ENCODE measurements at places on chromosomes 1 and 21.

- no peak for DNase-seq
These were observed 121.7 kb downstream of the ATF6 start for GRCh38 chr1:161887730-161888287.

DNA sequence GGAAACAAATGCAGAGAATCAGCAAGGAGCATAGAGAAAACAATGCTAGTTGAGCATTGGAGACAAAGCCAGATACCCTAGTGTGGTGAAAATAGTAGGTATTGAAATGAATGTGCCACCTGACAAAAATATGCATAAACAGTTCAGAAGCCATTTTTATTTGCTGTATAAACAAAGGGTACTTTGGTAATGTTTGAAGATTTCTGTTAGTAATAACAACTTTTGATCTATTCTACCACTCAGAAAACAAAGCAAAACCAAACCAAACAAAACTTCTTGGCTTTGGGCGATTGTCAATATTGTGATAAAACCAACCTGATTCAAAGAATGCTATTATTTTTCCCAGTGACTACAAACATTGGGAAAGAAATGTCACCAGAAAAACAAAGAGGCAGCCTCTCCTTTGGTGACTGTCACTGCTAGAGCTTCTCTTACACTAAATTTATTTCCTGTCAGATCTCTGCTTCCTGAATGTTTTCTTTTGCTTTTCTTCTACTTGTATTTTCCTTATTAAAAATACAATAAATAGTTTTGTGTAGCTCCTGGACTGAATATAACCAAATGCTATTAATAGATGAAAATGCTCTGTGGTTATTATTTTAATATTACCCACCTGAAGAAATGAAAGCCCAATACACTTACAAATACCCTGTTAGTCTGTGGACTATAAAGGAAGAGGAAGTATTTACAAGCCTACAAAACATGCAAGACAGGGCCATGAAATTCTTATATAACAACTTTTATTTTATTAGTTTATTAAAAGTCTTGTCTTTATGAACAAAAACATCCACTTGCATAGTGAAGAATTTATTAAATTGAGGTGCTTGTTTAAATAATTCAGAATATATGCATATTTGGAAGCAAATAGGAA, 5.7 kb downstream of the ATP6V1G3 start:
- no peak for DNase-seq

GRCh38 chr21:18174370-18174769, 70.3 kb upstream of the CHODL start:
- no peak for DNase-seq

DNA sequence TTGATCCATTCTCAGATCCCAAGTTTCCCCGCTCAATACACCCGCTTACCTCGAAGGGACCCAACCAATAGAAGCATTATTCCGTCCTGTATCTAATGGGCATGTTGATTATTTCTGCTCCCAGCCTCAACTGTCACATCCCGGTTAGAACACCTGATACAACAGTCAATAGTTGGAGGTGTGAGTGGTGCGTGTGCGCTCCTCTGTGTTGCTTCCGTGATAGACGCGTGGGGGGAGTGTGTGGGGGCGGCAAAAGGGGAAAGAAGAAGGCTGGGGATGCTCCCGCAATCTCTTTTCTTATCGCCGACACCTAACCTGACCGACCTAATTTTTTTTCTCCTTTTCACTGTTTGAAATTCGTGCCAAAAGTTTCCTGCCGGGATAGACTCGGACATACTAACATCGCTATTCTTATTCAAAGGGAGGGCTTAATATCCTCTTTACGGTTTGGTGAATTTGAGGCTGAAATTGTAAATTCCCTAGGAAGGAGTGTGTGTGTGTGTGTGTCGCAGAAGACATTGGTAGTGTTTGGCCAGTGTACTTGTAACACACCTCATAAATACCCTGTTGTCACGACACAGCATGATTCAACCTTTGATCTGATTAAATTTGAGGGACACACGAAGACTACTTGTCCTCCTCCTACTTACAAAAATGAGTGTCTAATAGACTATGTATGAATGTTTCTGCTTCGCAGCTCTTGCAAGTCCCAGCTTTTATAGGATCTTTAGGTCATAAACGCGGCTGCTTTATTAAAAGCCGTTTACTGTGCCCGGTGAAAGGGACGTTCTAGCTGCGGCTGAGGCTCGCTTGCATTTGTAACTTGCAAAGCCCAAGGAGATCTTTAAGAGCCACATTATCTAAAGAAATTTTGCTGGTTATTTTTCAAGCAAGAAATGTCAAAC, 1.5 kb upstream of the PROX1 start:
- DNase-seq = no peak

DNA sequence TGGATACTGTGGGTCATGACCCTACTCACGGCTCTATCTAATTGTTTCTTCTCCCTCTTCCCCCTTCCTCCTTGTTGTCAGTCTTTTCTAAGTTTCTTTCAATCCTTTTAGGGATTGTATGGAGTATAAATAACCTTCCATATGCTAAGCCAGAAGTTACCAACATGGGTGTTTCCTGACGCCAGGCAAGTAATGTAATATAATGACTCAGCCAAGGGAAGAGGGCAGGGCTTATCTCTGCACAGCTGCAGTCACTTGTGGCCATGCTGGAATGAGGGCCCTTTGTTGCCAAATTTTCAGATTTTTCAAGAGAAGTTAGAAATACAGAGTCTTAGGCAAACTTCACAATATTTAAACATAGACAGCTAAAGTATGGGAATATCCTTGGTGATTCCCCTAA, 194.6 kb downstream of the ST6GALNAC3 start:
- no peak for DNase-seq

DNA sequence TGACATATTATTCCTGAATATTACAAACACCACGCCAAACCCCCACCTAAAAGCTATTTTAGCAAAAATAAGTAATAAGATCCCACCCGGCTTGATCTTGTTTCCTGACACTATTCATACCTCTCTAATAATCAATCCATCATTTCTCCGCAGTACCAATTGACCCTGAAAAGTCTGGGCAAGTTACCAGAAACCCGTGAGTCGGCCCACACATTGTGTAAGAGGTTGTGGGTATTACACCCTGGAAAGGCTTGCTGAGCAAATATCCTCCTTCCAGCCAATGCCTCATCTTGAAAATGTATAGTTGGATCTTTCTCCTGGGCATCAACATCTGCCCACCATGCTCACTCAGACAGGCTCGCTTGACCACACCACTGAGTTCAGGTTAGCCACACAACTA, 451.0 kb downstream of the TTLL7 start:
- no peak for DNase-seq

DNA sequence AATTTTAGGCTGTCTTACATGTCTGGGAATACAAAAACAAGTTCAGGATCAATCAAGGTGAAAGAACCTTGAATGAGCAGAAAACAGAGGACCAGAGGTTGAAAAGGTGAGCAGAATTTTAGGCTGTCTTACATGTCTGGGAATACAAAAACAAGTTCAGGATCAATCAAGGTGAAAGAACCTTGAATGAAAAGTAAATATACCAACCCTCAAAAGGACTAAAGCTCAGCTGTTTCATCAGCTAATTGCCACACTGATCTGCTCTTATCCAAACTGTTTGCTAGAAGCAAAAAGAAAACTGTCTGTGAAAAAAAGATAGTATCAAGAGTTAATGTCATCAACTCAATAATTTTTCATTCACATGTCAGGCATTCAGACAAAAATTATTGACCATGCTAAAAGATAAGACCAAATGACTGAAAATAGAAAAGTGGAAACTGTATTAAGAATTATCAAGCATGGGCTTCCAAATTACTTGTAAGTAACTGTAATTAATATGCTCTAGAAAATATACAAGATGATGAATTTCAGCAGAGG, 69.2 kb downstream of the LTN1 start:
- no peak for DNase-seq

DNA sequence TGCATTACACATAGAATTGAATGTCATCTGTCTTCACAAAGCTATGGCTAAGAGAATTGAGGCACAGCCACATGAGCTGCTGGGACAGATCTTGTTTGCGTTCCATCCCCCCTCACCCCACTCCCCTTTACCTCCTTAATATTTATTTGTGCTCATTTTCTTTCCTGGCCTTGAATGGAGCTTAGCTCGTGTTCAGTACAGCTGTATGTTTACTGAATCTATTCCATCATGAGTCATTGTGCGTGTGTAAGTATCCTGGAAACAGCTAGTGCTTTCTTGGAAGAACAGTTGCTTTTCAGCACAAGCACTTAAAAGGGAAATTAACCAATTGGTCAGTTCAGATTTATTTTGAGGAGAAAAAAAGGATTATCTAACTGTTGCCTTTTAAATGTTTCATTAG, 14.7 kb downstream of the PROX1 start:
- DNase-seq = no peak

- no peak for DNase-seq
These were observed 3.2 kb upstream of the UCK2 start for GRCh38 chr1:165824269-165824643.

DNA sequence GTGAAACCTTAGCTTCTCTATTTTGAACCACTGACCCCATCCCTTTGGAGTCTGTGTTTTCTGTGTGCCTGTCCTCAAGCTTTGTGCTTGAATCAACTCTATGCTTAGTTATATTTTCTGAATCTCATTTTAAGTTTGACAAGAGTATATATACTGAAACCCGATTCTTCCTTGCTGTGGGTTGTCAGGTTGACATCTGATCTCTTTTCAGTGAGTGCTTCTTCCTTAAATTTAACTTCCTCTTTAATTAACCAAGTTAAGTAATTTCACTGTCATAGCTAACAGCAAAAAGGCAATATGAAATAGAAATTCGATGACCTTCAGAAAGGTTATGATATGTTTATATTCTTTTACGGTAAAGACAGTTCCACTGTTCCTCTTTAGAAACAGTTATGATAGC, 69.4 kb downstream of the C1orf21 start:
- DNase-seq = no peak

DNA sequence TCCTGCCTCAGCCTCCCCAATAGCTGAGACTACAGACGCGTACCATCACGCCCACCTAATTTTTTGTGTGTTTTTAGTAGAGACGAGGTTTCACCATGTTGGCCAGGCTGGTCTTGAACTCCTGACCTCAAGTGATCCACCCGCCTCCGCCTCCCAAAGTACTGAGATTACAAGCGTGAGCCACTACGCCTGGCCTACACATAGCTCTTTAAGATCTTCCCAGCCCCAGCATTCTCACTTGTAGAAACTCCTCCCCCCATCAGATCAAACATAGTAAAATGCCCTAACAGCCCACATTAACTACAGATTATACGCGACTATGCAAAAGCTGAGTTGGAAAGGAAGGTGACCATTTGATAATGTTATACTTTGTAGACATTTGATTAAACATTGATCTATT, 634.8 kb downstream of the MATN1 start:
- DNase-seq = no peak

DNA sequence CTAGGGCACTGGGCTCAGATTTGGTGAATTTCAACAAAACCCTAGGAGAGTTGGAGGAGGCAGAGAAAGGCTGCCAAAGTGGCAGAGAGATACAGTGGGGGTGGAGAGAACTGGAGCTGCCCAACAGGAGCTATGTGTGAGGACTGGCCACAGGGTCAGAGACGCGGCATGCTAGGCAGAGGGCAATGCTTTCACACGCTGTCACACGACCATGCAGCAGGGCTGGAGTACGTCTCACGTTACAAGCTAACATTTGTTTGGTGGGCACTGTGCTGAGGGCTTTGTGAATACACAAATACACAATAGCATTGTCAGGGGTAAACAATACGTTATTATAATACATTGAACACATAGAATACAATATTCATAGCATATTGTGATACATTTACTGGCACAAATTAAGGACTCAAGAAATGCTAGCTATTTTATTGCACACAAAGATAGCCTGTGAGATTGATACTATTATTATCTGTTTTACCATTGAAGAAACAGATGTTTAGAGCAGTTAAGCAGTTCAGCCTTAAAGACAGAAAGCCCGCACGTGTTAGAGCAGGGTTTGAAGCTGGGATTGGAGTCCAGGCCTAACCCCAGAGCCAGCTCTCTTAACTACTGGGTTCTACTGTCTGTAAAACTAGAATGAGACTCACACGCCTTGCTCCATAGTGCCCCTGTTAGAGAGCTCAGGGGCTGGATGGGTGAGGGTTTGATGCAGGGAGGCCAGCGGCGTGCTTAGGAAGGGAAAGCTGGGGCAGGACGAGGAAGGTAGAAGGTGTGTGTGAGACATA, 4.5 kb downstream of the RAB7B start:
- DNase-seq = no peak

GRCh38 chr1:174080819-174081218, 58.7 kb upstream of the RC3H1 start:
- no peak for DNase-seq

GRCh38 chr1:18693256-18694098, 62.8 kb downstream of the PAX7 start:
- no peak for DNase-seq

DNA sequence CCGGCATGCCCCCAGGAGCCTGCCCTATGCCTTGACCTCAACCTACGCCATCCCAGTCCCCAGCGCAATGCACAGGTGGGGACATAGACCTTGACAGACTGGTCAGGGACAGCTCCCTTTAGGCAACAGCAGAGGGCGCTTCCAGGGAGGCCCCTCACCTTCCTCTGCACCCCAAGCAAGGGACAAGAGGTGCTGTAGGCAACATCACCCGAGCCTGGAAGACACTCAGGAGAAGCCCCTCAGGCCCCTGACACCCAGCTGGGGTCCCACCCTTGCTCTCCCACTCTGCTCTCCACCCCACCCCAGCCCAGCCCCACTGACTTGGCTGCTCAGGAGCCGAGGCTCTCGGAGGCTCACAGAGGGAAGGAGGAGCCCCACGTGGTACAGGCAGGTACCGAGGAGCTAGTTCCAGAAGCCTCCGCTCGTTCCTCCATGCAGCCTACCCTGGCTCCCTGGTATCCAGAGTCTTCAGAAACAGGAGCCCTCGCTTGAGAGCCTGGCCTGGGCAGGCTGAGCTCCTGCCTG, 2.4 kb upstream of the WNT3A start:
- no peak for DNase-seq

GRCh38 chr1:31596737-31597097, 20.4 kb downstream of the TINAGL1 start:
- DNase-seq = no peak

GRCh38 chr21:15333136-15333710, 268.4 kb upstream of the NRIP1 start:
- DNase-seq = no peak

GRCh38 chr1:22123071-22123390, 19.9 kb downstream of the WNT4 start:
- no peak for DNase-seq

DNA sequence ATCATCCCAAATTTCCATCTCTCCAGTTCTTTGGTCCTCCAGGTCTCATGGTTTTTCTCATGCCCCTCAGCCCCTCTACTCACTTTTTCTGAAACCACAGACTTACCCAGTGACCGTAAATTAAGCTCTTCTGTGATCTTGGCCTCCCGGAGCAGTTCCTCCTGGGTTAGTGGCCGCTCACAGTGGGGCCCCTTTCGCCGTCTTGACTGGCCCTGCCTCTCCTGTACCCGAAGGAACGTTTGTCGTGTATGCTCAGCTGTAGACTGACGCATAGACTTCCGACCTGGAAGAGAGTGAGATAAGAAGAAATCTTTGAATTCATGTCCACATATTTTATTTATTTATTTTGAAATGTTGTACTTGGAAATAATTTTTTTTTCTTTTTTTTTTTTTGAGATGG, 5.8 kb downstream of the VPS72 start:
- DNase-seq = no peak

GRCh38 chr1:10046356-10047085, 13.8 kb downstream of the UBE4B start:
- DNase-seq = no peak
